ENCODE measurements at places on chromosomes 11 and 22.

DNA sequence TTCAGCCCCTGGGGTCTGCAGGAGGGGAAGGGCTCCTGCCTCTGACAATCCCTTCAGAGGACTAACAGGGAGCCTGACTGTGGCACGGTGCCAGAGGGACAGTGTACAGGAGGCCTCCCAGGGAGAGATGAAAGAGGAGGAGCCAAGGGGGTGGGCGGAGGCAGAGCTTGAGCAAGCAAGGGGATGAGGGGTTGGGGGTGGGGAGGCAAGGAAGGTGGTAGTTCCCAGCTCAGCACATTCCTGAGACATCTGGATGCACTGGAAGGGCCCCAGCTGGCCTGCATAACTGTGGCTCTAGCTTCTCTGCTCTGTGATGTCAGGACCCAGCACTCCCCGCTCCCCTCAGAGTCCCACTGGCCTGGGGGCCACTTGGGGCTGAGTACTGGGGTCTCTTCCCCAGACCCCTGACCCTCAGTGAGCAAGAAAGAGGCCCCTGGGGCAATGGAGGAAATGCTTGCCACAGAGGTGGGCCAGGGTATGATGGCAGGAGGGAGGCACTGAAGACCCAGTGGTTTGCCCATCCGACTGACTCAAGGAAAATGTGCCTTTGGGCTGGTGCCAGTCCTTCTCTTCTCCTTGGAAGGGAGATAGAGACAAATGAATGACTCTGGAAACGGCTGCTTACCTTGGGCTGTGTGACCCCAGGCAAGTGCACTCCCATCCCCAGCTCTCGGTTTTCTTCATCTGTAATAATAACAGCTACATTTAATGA lies 13.3 kb downstream of the CREB3L1 start:
- DNase-seq, result no peak

GRCh38 chr11:103609117-103610066 lies 427.0 kb upstream of the DDI1 start:
- DNase-seq, result no peak

DNA sequence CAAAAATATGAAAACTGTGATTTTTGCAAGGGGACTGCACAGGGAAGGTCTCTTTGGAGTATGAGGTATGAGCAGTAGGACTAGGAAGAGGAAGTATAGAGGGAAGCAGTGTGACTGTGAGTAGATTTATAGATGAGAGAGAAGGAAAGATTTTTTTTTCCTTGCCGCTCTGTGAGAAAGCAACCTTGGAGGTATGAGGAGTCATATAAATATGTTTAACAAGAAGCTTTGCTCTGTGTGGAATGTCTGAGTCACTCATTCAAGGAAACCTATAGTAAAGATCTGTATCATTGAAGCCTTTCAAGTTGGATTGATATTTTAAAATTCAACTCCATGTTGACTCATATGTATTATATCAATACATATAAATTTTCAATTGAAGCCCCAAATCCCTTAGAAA lies 26.2 kb downstream of the DNHD1 start:
- no peak for DNase-seq

GRCh38 chr11:61901397-61901796 lies 10.1 kb upstream of the FADS3 start:
- no peak for DNase-seq

- DNase-seq, result no peak
Measured at GRCh38 chr11:2573240-2574042, 126.4 kb downstream of the KCNQ1OT1 start.

GRCh38 chr22:49170053-49170452 lies 657.6 kb downstream of the BRD1 start:
- no peak for DNase-seq

DNA sequence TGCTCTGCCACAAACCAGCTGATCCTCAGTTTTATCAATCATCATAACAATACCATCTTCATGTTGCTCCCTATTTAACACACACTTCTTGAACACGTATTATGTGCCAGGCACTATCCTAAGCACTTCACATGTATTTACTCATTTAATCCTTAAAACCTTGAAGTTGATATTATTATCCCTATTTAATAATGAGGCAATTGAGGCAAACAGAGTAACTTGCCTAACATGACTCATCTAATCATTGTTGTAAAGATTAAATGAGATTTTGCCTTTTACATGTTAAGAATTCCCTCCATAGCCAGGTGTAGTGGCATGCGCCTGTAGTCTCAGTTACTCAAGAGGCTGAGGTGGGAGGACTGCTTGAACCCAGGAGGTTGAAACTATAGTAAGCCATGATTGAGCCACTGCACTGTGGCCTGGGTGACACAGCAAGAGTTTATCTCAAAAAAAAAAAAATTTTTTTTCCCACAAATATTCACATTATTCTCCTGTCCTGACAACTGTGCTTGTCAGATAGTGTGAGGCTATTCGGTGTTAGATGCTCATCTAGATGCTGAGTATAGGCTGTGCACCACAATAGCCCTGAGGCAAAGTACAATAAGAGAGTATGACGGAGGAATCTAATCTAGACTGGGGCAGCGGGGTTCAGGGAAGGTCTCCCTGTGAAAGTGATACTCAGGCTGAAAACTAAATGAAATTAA lies 13.4 kb downstream of the CKAP5 start:
- no peak for DNase-seq

- DNase-seq, result no peak
Measured at GRCh38 chr11:34926831-34927132, 10.4 kb downstream of the PDHX start.

- DNase-seq, result no peak
Measured at GRCh38 chr11:36605221-36606216, 7.5 kb upstream of the RAG2 start.

DNA sequence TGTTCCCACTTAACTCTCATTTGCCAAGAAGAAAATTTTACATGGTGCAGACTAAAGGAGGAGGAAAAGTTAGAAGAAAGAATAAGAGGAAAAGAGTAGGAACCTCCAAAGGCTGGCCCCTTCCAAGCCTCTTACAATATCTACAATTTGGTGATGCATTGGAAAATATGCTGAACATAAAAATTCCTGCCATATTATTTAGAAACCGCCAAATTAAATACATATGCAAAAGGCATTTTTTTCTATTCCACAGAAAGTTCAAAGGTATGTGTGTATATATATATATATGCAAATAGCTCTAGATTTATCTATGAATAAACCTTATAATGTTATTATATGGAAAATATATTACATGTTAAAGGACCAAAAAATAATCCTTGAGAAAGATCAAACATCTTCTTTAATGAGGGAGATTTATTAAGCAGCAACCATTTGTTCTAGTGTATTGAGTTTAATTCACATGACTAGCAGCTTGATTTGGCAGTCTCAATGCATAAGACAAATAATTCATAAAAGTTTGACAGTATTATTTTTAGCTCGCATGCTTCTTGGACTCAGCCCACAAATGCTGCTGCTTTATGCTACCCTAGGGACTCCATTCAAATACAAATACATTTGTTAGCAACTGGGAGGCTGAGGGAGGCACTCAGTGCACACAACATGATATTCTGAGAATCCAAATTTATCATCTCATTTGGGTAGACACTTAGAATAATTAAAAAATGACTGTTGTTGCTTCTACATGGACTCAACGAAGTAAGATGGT lies 184.9 kb downstream of the SBF2 start:
- no peak for DNase-seq

GRCh38 chr22:22884010-22884887 lies 3.4 kb upstream of the IGLL5 start:
- peak; percentile 31 for DNase-seq

DNA sequence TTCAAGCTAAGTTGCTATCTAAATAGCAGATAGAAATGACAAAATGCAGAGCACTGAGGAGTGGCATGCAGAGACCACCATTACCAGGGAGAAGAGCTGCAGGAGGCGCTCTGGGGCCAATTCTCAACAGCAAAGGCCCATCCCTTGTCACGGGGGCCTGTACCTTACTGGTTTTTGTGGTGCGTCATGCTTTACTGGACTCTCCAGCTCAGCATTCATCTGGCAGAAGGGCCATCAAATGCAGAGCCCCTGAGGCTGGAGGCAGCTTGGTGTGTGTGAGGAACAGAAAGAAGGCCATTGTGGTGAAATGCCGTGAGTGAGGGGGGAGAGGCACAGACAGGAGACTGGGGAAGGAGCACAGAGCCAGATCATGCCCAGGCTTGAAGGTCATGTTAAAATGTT lies 56.5 kb upstream of the NAV2 start:
- no peak for DNase-seq

DNA sequence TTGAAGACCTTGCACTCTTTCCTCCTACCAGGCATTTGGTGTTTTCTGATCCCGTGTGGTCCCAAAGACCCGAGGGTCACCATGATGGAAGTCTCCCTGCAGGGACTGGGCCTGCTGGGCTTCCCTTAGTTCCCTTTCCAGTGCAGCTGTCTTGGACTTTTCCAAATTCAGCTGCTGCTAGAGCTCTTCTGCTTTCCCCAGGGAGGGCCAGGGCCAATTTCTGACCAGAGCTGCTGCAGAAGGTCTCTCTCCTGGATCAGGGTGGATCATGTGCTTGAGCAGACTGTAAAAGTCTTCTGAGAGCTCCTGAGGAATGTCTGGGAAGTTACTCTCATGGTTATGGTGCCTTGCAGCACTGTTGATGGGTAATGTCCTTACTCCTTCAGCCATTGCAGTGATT lies 23.2 kb downstream of the LDLRAD3 start:
- no peak for DNase-seq

GRCh38 chr11:125101596-125101995 lies 9.8 kb downstream of the TMEM218 start:
- no peak for DNase-seq

GRCh38 chr11:32081901-32082300 lies 9.0 kb upstream of the RCN1 start:
- DNase-seq, result no peak

DNA sequence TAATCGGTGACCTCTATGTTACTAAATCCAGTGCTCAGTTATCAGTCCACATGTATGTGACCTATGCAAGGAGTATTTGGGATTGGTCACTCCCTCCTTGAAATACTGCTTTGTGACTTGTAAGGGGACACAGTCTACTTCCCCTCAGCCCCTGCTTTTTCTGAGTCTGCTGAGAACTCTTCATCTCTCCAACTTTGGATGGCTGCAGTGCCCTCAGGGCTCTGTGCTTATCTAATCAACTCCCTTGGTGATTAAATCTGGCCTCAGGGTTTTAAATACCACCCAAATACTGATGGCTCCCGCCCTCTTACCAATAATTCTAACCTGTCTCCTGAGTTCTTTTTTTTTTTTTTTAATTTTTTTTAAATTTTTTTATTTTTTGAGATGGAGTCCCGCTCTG lies 40.2 kb downstream of the FAM118A start:
- DNase-seq, result no peak

- DNase-seq, result no peak
Measured at GRCh38 chr22:17548010-17548755, 15.1 kb upstream of the SLC25A18 start.

- no peak for DNase-seq
Measured at GRCh38 chr11:31246451-31247165, 122.9 kb downstream of the DCDC1 start.

- DNase-seq, result no peak
Measured at GRCh38 chr11:120134931-120135228, 3.0 kb downstream of the TRIM29 start.

DNA sequence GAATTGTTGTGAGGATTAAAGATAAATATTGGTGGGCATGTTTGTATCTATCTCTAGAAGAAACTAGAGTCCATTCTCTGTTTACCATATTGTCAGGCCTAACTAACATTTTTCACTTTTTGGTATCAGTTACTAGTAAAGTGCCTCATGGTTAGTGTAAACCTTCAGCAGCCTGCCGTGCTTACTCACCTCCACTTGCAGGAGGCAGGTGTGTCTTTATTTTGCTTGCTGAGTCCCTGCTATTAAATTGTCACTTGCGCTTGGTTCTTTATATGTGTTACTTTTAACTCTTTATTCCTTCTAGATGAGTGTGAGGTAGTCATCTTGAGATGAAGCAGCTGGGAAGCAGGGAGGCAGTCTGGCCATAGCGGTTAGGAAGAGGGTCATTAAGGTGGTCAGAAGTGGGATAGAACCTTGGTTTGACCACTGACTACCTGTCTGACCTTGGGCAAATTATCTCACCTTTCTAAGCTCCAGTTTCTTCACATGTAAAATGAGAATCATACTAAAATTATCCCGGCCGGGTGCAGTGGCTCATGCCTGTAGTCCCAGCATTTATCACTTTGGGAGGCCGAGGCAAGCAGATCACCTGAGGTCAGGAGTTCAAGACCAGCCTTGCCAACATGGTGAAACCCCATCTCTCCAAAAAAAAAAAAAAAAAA lies 21.2 kb downstream of the PPP6R3 start:
- no peak for DNase-seq

DNA sequence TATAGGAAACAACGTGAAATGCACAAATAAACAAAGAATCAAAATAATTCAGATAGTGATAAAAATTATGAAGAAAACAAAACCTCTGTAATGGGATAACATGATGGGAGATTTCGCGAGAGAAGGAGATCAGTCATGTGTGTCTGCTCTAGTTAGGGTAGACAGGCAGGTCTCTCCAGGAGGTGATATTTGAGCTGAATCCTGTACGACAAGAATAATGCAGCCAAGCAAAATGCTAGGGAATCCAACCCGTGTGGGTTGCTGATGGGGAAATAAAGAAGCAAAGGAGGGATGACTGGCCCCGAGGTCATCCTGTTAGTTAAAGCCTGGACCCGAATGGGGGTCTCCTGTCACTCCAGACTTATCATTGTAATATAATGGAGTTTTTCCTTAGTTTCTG lies 16.0 kb downstream of the MAML2 start:
- no peak for DNase-seq

DNA sequence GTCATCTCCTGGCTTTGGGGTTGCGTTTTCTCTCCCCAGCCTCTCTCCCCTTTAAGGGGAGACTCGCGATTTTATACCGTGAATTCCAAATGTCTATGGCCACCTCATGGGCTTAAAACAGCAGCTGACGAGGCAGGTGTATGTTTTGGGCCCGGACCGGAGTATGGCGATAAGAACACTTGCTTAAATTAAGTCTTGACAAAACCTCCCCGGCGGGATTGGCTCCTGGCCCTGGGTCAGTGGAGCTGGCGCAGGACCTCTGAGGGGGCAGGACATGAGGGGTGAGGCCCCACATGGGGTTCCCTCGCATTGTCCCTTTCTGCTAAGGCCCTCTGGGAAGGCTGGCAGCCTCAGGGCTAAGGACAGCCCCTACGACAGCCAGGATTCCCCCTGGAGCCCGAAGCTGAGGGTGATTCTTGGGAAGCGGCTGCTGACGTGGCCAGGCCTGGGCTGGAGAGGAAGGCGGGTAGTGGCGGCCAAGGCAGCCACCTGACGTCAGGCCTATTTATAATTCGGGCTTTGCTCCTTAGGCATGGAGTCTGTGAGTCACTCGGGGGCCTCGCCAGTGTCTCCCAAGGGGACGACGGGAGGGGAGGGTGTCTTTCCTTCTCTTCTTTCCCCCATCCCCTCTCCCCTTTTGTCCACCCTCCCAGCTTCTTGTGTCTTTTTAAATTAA lies 12.7 kb downstream of the MYO18B start:
- DNase-seq, result no peak

Measured in hippocampal formation (tissue), 2 donors.